SJSA1 (cell line): ENCODE measurements at places on chromosomes 5 and 9.

- DNase-seq, result no peak
Measured at GRCh38 chr5:158832731-158833130, 267.0 kb downstream of the EBF1 start.

- DNase-seq, result no peak
Measured at GRCh38 chr5:61674378-61674777, 342.3 kb downstream of the ZSWIM6 start.

GRCh38 chr5:178314061-178314660 is 81.6 kb upstream of the PHYKPL start:
- no peak for DNase-seq

- no peak for DNase-seq
Measured at GRCh38 chr9:129746092-129746777, 6.6 kb downstream of the PTGES start.

- DNase-seq, result no peak
Measured at GRCh38 chr9:134357631-134358025, 31.4 kb downstream of the RXRA start.

DNA sequence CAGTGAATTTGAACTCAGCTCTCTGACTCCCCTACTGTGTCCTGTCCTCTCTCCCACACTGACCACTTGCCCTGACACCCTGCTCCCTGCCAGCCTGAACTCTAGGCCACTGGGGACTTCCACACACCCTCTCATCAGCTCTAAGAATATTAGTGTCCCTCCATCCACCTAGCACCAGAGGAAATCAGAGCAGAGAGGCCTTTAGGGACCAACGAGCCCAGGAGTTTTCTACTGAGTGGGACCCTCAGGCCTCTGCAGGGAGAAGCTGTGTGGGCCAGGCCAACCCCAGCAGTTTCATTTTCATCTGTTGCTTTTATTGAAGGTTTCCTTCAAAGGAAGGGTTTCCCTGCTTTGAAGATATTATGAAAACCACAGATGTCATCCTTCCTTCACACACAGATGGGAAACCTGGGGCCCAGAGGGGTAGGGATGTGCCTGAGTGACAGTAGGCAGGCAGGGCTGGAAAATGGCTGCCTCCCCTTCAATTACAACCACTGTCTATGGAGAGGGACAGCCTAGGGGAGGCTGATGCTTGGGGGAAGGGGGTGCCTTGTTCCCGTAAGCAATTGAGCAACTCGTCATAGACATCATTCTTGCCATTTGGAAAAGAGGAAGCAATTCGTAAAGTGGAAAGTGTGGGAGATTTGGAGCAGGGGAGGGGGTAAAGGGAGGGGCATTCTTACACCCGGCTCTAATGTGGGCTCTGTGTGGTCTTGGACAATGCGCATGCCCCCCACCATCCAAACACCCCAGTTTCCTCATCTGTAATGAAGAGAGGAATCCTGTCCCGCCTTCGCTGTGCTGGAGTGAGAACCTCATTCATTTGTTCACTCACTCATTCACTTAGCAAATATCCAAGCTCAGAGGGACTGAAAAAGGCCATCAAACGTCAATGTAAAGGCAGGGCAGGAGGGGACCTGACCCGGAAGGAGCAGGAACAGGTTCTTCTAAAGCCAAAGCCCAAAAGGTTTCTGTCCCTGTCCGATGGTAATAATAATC is 3.9 kb downstream of the GLIPR2 start:
- DNase-seq, result no peak

GRCh38 chr5:88438006-88438405 is 169.4 kb upstream of the TMEM161B start:
- DNase-seq, result peak; percentile 69

DNA sequence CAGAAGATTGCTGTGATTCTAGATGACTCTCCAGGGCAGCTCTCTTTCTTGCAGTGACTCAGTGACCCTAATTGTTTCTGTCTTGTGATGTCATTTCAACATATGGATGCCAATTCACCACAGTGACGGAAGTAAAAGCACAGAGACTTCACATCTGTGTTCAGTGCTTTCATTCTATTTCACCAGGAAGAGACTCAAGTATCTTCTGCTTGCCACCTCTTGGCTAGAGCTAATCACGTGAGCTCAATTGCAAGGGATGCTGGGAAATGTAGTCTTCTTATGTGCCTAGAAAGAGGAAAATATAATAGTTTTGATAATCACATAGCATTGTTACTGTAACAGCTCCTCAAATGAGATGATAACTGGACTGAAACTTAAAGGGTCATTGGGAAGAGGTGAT is 453.3 kb upstream of the KLF4 start:
- DNase-seq, result no peak

- no peak for DNase-seq
Measured at GRCh38 chr9:133355881-133356357, 368 bp downstream of the SURF1 start.

DNA sequence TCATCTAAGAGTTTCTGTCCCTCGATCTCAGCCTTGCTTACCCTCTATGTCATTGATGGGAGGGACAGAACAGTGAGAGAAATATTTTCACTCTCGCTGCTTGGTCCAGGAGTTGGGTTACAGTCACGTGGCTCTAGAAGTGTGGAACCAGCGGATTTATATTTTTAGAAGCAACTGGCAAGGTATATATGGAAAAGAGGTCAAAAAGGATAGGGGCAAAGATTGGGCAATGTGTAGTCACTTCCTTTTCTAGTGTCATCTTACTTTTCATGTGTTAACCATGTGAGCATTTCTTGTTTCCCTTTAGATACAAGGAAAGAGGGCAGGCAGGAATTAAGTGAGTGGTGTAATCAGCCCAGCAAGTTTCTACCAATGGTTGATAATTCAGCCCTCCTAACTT is 111.5 kb upstream of the ZNF366 start:
- DNase-seq, result no peak

DNA sequence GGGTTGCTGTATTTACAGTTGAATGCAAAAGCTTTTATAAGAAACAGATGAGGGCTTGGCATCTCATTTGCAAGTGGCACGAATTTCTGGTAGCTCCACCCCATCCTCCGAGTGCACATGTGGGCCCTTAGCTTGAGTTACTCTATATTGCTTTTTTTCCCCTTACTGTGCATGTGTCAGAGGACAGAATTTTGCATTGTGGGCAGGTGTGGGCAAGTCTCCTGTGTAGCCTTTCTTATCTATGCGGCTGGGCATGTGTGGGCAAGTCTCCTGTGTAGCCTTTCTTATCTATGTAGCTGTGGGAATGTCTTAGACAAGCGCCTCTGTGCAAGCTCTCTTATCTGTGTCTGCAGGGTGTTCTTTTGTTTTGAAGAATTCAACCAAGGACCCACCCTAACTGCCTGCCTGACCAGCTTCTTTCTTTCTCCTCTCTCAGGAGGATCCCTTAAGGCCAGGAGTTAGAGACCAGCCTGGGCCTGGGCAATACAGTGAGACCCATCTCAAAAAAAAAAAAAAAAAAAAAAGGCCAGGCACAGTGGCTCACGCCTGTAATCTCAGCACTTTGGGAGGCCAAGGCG is 34.1 kb upstream of the SIL1 start:
- no peak for DNase-seq

- DNase-seq, result peak; percentile 22
Measured at GRCh38 chr5:74382987-74383593, 257.4 kb downstream of the ENC1 start.

DNA sequence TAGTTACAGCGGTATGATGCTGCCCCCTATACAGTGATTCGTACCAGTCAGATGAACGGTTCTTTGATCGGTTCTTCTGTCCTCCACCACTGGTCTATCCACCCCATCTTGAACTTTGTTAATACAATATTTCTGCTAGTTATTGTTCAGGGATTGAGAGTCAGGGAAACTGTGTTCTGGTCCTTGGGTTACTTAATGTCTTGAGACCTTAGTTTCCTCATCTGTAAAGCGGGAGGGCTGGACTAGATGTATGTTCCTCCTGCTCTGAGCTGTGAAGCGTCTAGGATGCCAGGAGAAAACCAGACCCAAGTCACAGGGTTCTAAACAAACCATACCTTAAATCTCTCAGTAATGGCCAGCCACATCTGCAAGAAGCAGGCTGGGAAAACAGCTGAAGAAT is 1.4 kb upstream of the PIP5K1B start:
- no peak for DNase-seq

DNA sequence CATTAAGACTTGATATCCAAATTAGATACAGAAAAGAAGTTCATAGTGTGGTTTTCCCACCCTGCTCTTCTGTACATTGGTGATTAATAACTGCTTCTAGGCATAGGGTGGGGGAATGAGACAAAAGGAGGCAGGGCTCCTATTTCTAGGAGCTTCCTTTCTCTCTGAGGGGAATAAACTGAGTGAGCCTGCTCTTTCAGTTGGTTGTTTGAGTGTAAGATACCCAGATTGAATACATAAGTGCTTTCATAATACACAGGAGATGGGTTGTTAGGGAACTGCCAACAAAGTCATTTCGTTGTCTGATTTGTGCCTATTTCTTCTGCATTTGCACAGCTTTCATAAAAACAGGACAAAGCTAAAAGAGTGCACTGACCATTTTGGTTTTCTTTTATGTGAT is 48.9 kb upstream of the TTC23L start:
- DNase-seq, result no peak

DNA sequence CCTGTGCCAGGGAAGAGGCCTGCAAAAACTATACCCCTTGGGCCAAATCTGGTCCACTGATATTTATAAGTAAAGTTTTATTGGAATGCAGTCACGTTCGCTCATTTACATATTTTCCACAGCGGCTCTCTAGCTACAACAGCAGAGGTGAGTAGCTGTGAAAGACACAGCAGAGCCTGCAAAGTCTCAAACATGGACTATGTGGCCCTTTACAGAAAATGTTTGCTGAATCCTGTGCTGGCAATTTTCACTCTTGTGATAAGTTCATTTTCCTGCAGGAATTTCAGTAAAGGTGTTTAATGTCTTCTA is 70.1 kb downstream of the EPB41L4B start:
- DNase-seq, result no peak

DNA sequence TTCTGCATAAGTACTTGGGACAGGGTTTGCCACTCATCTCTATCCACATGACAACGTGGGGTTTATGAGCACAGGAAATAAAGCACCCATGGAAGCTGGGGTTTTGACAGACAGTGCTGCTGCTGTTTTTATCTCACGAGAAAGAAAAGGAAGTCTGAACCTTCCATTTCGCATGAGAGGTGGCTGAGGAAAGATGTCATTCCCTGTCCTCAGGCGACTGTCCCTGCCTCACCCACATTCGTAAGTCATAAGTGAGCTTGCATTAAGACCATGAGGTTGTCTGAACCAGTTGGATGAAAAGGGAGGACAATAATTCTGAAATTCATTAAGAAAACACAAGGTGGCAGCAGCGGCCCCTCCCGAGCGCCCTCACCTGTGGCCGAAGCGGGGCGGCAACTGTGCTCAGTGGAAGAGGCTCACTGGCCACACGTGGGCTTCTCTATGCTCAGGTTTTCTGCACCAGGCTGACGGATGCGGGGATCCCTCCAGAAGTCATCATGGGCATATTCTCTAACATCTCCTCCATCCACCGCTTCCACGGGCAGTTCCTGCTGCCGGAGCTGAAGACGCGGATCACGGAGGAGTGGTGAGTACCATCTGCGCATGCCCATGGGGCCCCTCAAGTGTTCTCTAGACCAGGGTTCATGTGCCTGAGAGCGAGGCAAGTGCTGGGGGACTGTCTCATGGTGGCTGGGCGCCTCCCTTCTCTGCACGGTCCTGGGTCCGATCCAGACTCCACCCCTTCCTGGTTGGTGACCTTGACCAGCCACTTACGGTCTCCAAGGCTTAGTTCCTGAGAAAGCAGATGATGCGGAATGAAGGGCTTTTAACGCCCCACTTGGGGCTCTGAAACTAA is 54.7 kb upstream of the SUSD3 start:
- DNase-seq, result peak; percentile 50

DNA sequence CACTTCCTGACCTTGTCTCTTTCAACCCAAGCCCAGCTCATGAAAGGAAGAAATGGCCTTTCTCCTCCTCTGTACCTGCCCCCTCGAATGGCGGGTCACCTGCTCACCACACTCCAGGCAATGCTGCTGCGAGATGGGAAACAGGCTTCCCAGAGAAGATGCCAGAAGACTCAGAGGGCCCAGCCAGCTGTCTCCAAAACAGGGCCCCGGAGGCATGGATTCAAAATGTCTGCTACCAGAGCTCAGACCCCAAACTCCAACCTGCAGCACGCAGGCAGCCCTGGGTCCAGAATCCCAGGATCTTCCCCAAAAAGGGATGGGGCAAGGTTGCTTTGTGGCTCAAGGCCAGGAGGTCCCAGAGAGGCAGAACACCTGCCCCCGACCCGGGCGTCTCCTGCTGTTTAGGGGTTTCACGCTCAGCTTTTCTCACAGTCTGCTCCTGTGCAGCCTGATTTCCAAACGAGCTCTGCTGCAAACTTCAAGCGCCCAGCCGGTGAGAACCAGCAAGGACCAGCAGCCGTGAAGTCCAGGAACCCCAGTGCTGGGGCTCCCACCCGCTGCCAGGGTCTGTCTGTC is 42.5 kb downstream of the VAV2 start:
- no peak for DNase-seq

GRCh38 chr5:116578676-116579075 is 4.1 kb upstream of the SEMA6A start:
- DNase-seq, result no peak

DNA sequence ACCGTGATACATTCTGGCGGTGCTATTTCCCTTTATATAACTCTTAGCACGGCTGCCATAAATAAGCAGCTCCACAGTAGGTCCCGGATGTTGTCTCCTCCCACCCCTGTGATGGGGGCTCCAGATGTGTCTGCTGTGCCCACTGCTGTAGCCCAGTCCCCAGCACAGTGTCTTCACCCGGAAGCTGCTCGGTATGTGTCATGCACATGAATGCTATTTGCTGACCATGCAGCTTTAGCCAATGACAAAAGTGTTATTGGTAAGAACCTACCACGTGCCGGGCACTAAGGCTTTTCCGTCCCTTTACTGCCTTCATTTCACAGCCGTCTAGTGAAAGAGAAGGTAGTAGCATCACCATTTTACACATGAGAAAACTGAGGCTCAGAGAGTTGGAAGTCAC is 20.2 kb downstream of the HRH2 start:
- no peak for DNase-seq

DNA sequence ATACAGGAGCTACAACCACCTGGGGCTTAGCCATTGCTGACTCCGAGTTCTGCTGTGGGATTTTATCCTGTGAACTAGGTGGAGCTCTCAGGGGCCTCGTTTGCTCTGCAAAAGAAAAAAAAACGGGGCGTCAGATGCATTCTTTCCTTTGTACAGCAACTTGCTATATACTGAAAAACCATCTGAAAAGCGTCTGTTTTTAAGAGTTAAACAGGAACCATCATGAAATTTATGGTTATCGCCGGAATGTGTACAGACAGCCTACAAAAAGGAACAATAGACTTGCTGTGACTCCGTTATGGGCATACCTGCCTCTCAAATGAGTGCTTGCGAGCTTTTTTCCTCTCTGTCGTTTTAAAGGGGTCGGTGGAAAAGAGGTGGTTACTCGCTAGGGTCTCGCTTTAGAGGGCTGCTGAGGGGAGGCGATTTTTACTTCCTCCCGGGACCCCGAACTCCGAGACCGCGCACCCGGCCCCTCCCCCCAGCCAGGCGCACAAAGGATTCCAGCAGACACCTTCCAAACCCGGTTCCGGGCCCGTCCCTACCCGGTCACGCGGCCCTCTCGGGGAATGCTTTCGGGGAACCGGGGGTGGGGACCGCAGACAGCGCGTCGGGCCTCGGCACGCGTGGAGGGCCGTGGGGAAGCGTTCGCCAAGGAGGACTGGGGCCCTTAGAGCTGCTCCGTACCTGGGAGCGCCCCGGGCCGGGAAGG is 826 bp downstream of the PAIP1 start:
- DNase-seq, result peak; percentile 61
